Hematopoietic multipotent progenitor cell treated with erythropoietin and hydrocortisone succinate and interleukin-3 and kit ligand, for 15 days (in vitro differentiated cells): ENCODE measurements at places on chromosomes 7 and 10.

DNA sequence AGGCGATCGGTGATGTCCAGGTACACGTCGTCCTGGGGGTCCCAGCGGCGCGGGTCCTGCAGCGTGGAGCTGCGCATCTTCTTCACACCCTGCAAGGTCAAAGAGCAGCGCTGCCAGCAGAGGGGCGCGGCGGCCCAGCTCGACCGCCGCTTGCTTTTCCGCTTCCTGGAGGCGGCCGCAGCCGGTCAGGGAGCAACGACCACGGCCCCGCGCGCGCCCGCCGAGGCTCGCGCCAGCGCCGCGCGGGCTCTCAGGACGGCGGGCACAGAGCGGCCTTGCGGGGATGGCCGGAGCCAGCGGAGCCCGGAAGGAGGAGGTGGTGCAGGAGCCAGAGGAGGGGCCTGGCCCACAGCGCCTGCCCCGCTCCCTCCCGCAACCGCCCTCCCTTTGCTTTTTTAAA, 76.4 kb upstream of the CDC14C start:
- DNase-seq = no peak

- DNase-seq = no peak
Observed at GRCh38 chr10:3236644-3237404, 64.2 kb upstream of the PITRM1 start.

DNA sequence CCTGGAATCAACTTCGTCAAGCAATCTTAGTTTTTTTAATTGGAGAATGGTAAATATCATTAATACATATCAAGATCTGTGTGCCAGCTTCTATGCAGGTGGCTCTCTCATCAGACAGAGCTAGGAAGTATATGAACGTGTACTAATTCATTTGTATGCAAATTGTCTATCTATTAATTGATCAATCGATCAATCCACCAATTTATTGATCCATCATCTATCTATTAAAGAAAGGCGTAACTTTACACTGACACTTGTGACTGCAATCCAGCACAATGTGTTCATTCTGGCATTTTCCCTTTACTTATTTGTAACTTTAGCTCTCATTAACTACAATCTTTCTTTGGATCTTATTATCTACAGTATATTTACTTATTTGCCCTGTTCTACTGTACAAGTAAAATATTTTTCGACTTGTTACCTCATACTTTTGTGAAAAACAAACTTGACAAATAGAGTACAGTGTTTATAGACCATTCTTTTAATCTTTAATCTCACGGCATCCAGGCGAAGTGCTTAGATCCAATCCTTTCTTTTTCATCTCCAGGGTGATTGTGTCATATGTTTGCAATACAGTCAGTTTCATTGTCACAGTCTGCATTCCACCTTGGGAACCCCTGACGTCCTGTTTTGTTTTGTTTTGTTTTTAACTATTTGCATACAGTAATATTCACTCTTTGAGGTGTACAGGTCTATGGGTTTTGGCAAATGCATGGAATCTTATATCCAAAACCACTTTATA, 22.0 kb upstream of the GHRHR start:
- DNase-seq = no peak

- no peak for DNase-seq
Observed at GRCh38 chr7:132177708-132178401, 398.4 kb downstream of the PLXNA4 start.

GRCh38 chr7:1807821-1808600, 137.9 kb downstream of the ELFN1 start:
- DNase-seq = no peak
